ENCODE measurements at places on chromosomes 4 and X.

DNA sequence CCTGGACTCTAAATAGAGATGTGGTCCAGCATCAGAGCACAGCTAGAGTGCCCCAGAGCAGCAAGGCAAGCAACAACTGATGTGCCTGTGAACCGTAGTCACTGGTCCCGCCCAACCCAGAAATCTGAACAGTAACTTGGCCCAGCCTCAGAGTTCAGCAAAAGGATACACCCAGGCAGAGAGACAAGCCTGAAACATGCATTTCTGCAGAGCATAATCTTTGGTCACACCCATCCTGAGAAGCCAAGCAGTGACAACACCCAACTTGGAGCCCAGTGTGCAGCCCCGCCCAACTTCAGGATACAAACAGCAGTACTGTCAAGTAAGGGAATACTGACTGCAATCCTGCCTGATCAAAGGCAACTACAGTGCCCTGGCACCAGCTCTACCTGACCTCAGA is 78.9 kb downstream of the CCDC160 start:
- no peak for DNase-seq

- DNase-seq: no peak
These were observed 46.4 kb upstream of the ABCG2 start for GRCh38 chr4:88204882-88205281.

DNA sequence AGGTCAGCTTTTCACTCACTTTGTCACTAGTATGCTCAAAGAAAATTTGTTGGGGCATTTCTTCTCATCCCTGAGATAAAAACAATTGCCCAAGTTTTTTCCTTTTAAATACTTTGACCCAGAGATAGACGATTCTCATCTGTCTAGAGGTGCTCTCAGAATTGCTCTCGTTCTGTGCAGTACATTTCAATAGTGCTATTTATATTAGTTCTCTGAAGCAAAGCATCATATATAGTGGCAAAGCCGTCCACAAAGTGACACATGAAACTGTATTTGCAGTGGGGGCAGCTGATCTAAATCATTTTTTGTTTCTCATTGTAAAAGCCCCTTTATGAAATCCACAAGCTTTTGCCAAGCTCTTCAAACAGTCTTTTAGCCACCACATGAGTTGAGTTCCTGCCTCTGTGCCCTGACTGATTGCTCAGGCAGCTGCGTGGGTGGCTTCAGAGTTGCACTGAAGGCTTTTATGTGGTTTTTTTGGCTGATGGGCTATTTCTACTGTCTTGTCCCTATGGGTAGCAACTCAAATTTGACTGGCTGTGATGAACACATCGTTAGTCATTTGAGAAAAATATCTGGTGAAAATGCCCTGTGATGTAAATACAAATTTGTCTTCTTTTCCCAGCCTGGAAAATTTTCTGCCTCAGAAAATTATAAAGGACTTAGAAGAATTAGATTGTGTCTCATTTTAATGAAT is 119.1 kb upstream of the OTUD4 start:
- DNase-seq: peak; percentile 60

GRCh38 chr4:26609391-26609790 is 25.5 kb downstream of the TBC1D19 start:
- DNase-seq: peak; percentile 67

DNA sequence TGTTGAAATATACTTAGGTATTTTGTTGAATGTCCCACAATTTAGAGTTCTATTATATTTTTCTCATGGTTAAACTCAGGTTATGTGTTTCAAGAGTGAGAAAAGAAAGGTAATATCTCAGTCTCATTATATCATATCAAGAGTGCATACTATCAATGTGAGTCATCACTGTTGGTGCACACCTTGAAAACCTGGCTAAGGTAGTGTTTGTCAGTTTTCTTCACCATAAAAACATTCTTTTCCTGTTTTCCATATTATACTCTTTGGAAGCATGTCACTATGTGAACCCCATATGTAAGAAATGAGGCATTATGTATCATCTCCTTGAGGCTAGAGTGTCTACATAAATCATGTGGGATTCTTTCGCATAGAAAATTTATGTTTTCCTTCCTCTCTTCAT is 307.6 kb upstream of the CTSO start:
- no peak for DNase-seq

DNA sequence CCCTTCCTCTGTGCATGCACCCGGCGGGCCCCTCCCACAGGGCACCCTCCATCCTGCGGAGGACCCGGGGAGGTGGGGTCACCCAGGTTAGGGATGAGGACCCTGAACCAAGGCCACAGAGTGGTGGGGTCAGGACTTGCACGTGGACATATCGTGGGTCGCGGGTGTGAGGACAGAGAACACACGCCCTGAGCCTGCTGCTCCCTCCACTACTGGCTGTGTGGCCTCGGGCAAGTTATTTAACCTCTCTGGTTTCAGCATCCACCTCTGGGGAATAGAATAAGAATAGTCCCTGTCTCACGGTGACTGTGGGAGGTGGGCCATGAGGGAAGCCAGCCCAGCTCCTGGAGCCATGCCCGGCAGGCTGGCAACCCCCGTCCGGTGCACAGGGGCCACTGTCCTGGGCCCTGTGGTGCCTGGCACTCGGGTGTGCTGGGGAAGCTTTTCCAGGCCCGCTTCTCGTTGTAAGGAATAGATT is 5.1 kb downstream of the PSAPL1 start:
- DNase-seq: no peak

DNA sequence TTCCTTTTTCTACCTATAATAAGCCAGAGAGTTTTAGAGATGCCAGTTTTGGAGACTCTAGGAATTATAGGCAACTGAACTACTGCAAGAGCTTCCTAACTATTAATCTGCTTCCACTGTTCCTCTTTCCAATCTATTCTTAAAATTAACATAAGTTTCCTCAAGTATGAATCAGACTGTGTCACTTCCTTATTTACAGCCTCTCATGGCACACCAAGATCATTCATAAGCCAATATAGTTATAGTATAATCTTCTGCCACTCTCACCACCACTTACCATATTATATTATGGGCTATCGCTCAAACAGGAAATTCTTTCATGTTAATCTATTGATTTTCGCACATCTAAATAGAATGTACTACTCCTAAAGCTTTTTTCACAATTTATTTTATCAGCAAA is 383.5 kb downstream of the STPG2 start:
- DNase-seq: no peak

GRCh38 chrX:150902434-150903109 is 4.1 kb upstream of the CD99L2 start:
- no peak for DNase-seq

Measured in NB4 (cell line).